ENCODE measurements at places on chromosomes 7 and 10.

DNA sequence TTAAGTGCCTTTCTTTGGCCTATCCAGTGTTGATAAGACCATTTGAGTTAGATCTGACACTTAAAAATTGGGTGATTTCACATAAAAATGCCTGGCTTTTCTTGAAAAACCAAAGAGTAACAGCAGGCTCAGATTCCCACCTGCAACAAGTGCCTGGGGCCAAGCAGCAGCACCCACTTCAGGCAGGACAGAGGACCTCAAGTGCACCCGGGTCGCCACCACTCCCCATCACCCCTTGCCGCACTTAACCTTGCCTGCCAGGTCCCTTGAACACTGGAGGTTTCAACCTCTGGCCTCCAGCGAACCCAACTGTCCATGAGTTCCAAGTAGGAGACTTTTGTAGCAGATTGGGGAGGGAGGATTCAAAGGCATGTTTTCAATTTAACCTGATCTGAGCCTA is 30.8 kb downstream of the PDIA4 start:
- DNase-seq, result no peak

GRCh38 chr10:110431659-110432058 is 66.0 kb upstream of the DUSP5 start:
- no peak for DNase-seq

DNA sequence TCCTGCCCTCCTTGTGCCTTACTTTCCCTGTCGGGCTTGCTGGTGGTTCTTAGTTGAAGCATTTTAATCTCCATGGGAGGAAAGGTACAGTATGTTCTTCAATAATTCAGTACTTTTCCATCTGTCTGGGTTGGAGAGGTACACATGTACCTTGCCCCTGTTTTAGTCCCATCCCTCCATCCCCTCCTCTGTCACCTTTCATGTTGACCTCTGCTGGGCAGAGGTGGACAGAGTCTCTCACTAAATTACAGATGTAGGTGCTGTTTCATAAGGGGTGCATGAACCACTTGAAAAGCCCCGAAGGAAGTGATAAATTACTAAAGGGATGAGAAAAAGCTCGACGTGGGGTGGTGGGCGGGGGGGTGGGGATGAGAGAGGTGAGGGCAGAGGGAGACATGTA is 5.4 kb downstream of the AGFG2 start:
- DNase-seq, result no peak

DNA sequence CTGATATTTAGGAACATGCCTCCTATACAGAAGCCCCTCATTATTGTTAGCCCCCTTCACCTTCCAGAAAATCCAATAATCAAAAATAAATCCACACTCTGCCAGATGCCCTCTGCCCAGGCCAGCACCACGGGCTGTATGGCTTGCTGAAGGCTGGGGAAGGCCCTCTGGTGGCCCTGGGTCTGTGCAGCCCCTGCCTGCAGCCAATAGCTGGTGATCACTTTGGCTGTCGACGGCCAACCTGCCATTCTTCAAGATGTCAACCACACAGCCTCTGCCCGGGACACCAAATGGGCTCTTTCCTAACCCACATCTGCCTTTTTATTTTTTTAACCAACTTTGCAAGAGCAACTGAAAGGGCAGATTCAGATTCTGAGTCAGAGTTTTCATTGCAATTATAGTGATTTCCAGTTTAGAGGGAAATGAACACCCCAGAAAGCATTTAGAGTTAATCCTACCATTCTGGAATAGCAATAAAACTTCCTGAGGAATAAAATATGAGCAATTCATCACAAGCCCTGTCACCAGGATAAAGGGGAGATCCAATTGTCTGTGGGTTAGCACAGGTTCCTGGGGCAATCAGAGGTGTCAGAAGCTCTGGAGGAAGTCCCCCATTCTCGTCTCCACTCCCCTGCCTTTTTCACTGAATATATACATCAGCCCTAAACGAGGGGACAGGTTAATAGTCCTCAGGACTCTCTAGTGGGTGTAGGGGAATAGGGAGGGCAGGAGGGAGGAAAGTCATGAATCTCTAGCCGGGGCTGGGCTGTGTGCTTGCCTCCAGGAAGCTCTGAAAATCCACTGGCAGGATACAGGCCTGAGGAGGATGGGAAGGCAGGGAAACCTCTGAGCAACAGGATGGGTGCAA is 211.3 kb downstream of the GRID1 start:
- DNase-seq, result no peak

GRCh38 chr7:74561898-74562613 is 95.5 kb upstream of the GTF2I start:
- no peak for DNase-seq

- DNase-seq, result no peak
Observed at GRCh38 chr10:79188154-79188965, 119.6 kb downstream of the ZMIZ1 start.

- DNase-seq, result no peak
Observed at GRCh38 chr10:127911218-127911866, 4.4 kb downstream of the PTPRE start.

- DNase-seq, result no peak
Observed at GRCh38 chr7:127047521-127047920, 205.2 kb downstream of the GRM8 start.

GRCh38 chr7:28695300-28696295 is 262.5 kb downstream of the TRIL start:
- no peak for DNase-seq

DNA sequence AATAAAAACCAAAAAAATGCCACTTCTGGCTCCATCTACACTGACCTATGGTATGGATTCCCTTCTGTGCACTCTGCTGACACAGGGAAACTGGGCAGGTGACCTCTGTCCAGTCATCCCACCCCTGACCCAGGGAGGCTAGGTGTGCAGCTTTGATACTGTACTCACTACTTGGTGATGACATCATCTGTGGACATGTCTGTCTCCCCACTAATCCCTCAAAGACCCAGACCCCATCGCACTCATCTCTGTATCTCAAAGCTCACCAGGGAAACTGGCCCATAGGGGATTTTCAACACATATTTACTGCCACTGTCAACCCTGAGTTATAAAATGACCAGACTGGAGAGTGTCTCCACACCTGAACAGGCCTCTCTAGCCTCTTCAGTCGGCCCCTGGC is 10.6 kb downstream of the SGMS1 start:
- no peak for DNase-seq

DNA sequence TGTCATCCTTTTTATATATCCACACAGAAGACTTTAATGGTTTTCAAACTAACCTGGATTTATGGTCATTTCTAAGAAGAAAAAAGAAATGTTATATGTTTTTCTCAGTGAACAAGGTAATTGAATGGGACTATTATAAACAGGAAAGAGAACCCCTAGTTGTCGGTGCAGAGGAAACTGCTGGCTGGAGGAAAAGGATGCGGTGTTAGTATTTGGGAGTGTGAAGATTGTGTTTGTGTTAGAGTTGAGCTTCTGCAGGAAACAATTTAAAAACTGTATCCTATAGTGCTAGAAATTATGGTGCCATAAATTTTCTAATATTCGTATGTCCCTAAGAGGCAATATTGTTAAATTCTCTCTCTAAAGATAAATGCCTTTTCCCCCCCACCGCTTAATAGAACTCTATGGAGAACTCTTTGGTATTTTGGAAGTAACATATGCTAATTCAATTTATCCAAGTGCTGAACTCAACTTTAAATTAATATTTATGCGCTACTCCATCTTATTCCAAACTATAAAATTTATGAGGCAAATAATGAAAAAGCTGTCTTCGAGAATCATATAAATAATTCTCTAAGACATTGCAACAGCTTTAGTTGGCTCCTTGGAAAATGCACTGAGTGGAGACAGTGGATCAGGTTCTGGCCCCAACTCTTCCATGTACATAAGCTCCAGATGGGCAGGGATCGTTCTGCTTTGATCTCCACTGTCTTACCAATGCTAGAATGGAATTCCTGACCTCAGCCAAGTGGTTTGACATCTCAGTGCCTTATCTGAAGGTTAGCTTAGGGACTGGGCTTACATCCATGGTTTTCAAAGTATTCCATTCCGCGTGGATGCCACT is 5.6 kb downstream of the BZW2 start:
- no peak for DNase-seq

DNA sequence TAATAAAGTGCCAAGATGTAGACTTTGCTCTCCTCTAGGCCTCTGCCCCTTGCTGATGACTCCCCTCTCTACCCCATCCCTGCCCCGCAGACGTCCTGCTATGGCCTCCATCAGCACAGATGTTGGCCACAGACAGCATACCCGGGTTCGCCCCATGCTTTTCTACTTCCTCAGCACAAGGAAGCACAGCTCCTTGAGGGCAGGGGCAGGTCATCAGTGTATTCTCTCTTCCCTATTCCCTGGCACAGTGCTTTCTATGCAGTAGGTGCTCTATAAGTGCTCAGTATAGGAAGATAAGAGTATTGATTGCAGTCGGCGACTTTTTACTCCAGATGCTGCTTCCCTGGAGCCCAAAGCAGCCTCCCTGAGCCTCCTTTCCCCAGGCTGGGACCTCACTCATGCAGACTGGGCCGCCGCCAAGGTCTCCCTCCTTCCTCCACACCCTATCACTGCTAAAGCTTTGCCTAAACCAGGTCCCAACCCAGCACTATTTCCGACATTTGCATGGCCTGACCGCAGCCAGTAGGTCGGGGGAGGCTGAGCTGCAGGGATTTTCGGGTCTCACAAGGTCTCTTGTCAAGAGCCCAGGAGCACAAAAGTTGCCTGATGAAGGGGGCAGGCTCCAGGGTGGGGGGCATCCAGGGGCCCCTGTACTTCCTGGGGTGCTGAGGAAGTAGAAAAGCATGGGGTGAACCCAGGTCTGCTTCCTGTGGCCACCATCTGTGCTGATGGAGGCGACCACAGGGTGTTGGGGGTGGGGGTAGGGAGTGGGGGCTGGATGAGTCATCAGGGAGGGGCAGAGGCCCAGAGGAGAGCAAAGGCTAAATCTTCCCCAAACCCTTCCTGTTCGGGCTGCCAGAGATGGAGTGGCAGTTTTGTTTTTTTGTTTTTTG is 8.0 kb downstream of the CALHM3 start:
- peak; percentile 49 for DNase-seq

DNA sequence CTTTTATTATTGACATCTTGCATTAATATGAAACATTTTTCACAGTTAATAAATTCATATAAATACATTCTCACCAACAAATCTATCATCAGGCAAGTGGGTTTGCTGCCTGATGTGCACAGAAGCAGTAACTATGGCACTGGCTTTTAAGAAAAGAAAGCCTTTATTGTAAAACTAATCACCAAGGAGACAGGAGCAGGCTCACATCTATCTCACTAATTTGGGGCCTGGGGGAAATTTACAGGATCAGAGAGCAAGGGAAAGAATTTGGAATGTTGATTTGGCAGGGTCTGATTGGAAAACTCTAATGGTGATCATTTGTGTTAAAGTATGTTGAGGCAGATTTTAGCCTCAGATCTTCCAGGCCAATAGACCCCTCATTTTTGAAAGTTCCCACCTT is 605.7 kb downstream of the POM121L12 start:
- no peak for DNase-seq

GRCh38 chr7:24233386-24233785 is 50.6 kb upstream of the NPY start:
- no peak for DNase-seq

DNA sequence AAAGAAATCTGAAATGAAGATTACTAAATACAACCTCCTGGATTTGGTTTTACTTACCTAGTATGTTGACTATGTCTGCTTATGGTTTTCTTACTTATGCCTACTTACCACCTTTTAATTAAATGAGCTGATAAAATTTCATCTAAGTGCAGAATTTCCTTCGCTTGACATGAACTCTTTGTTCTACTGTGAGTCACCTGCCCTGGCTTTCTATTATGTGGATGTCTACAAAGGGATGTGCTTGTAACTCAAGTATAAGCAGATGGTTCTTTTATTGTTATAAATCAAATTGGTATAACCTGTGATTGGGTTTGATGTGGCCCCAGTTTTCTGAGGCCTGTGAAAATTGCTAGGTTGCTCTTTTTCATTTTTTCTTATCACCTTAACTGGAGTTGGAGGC is 389.1 kb upstream of the ANKRD30A start:
- no peak for DNase-seq

DNA sequence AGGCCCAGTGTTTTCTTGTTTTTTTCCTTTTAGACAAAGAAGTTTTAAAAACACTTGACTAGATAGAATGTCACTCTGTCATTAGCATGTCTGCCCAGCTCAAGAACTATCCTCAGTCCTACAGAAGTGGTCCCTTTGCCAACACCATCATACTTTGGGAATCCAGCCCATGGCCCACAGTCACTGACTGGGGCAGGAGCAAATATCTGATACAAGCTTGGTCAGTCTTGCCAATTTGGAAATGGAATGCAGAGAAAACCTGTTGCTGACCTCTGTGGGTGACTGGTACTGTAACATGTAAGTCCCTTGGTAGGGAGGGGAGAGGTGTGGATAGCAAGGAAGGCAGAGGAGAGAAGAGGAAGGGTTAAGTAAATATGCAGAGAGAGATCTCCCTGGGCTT is 47.8 kb downstream of the IPMK start:
- no peak for DNase-seq

- DNase-seq, result no peak
Observed at GRCh38 chr10:49227406-49227805, 39.2 kb upstream of the TMEM273 start.

Data from hematopoietic multipotent progenitor cell treated with erythropoietin and hydrocortisone succinate and interleukin-3 and kit ligand, for 8 days (in vitro differentiated cells).